ENCODE measurements at places on chromosomes 3 and 15. TPM values are rescaled to one million over a fixed set of nuclear protein-coding genes. Genes with fewer than 3 reads are reported as not detected.

Gene PAQR5
- total RNA-seq, result 2.3 TPM

Gene RASGRP1
- 14.5 TPM for total RNA-seq

Gene HESX1
- not detected for total RNA-seq

Gene GOLGA6A
- 0.23 TPM for total RNA-seq

Gene ZMYND10
- total RNA-seq, result 23.8 TPM

Gene UBAP1L
- total RNA-seq, result 5.8 TPM

Gene GOLGA6L7
- not detected for total RNA-seq

Gene KCNMB3
- total RNA-seq, result 3.2 TPM

Gene DNASE1L3
- not detected for total RNA-seq

Gene LRRC34
- total RNA-seq, result 24.5 TPM
